ENCODE measurements at places on chromosomes 4 and X. TPM values are rescaled to one million over a fixed set of nuclear protein-coding genes. Genes with fewer than 3 reads are reported as not detected.

The GAGE12F gene
- polyA plus RNA-seq: not detected

- no peak for DNase-seq
These were observed 222.2 kb upstream of the DKK2 start for GRCh38 chr4:107258359-107258758.

DNA sequence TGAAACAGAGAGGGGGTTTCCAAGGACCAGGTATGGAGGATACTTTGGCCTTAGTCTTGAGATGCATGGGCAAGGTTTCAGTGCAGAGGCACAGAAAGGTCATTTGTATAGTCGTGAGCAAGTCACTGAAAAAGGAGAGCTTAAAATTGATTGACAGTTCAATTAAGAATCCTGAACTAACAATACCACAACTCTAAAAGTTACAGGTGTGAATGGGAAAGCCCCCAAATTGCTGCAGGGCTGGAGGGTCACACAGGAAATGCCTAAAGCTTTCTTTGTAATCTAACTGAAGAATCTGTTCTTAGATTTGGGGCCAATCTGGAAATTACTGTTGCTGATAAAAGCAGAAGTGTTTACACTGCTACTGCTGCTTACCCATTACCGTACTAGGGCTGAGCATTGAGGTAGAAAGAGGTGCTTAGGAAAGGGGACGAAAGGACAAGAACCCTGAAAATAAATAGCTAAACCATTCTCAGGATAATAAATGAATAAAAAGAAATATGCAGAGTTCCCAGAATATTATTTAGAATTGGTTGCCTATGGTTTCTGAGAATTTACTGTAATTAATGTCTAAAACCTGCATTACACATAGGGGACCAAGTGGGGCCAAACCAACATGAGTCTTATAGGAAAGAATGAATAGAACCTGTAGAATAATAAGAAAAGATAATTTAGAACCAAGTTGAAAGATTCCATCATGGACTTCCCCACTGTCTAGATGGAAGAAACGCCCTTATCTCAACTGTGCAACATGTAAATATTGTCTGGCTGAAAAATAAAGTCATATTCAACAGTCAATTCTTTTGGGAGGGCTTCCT is 91.9 kb upstream of the PPP1R2C start:
- no peak for DNase-seq

- no peak for DNase-seq
These were observed 13.2 kb downstream of the CA5B start for GRCh38 chrX:15751155-15751819.

The TEC gene
- polyA plus RNA-seq: 0.67 TPM

DNA sequence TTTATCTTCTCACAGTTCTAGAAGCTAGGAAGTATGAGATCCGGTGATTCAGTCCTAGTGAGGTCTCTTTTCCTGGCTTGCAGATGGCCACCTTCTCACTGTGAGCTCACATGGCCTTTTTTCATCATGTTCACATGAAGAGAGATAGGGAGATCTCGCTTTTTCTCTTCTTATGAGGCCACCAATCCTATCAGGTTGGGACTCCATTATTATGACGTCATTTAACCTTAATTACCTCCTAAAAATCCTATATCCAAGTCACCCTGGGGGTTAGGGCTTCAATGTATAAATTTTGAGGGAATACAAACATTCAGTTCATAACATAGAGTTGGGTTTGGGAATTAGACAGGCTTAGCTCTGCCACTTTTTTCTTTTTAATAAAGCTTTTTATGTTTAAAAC is 6.0 kb upstream of the BTC start:
- no peak for DNase-seq

The SNCA gene
- polyA plus RNA-seq: 69.8 TPM

- no peak for DNase-seq
These were observed 9.8 kb downstream of the EREG start for GRCh38 chr4:74374561-74375327.

DNA sequence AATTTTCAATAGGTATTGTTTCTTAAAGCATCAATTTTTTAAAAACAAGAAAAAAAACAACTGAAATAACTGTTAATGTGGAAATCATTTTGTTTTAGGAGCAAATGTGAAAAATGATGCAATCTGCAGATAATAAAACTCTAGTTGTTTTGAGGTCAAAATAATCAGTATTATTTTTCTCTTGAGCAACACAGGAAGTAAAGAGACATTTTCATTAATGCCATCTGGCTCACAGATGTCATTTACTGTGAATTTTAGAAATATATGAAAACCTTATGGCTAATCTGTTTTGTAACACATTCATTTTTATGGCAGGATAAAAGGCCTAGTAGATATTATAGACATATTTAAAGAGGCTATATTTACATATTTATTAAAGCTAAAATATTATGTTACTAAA is 141.6 kb downstream of the PCDH18 start:
- no peak for DNase-seq

DNA sequence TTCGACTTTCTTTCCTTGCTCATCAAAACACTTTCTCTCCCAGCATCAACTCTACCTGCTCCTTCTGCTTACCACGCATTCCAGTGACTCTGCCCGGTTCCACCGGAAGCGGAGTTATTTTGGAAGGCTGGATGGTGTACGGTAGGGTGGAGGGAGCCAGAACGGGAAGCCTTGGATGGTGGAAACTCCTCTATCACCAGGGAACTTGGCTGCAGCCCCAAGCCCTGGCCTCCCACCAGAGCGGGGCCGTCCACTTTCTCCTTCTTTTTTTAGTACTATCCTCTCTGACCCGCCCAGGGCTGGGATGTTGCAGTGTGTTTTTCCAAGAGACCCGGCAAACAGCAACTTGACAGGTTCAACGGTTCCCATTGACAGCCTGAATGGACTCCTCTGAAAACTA is 27.6 kb downstream of the ADGRG2 start:
- DNase-seq: no peak

DNA sequence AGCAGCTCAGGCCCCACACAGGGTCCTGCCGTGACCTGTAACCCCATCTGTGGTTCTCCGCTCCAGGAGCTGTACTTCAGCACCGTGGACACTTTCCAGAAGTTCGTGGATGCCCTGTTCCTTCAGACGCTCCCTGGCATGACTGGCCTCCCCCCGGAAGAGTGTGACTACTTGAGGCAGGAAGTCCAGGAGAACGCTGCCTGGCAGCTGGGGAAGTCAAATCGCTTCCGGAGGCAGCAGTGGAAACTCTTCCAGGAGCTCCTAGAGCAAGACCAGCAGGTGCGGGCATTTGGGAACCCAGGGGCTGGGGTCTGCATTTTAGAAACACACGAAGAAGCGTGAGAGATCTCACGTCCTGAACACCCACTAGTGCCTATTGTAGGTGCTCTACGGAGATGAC is 72.5 kb downstream of the EVC start:
- peak; percentile 11 for DNase-seq

DNA sequence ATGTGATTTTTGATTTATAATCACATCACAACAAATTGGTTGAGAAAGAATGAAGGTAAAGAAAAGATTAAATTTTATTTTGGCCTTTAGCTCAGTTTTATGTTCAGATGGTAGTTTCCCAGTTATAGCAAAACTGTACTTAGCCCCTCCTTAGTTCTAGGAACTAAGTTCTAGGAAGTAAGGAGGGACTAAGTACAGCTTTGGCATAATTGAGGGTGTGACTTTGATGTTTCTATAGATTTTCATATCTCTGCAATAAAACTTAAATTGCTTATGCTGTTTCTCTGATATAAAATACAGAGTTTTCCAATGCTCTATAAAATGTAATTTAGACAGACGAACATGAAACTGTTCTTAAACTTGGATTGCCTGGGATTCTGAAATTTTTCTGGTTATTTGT is 46.6 kb upstream of the SLC4A4 start:
- no peak for DNase-seq

DNA sequence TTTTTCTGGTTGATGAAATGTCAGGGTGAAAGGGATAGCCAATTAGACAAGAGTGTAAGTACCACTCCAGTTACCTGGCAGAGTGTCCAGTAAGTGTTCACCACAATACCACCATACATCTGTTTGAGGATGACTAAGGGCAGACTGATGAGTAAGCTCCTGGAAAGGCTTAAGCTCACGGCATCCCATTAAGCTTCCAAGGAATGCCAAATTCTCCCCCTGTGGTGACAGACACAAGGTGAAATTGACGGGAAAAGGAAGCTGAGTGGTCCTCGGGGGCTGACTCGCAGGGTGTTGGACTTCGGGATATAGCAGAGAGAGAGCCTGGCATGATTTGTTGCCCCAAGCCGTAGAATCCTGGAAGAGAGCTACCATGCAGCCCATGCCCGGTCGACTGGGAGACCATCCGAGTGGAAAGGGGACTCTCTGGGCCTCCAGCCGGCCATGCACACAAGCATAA is 7.6 kb upstream of the BST1 start:
- DNase-seq: no peak

DNA sequence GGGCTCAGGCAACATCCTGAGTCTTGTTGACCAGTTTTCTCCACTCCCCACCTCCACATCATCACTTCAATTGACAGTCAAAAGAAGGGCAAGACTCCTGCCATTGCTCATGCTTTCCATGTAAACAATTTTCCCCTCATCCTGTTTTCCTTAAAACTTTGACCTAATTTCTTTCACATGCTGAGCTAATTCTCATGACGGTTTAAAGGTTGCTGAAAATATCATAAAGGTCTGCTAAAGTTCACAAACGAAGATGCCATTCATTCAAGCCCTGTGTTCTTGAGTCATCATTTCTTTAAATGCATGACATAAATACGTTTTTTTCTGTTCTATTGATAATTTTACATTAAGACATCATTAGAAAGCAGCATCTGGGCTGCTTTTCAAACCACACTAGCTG is 353.9 kb downstream of the NKX6-1 start:
- DNase-seq: no peak

The ARHGAP36 gene
- polyA plus RNA-seq: not detected

GRCh38 chr4:164716901-164717300 is 37.0 kb upstream of the SMIM31 start:
- no peak for DNase-seq

The REELD1 gene
- not detected for polyA plus RNA-seq

GRCh38 chr4:2252530-2253091 is 9.3 kb downstream of the MXD4 start:
- DNase-seq: no peak

- no peak for DNase-seq
These were observed 116.9 kb downstream of the ZNF827 start for GRCh38 chr4:145821766-145822165.

The MID1IP1 gene
- 60.4 TPM for polyA plus RNA-seq

DNA sequence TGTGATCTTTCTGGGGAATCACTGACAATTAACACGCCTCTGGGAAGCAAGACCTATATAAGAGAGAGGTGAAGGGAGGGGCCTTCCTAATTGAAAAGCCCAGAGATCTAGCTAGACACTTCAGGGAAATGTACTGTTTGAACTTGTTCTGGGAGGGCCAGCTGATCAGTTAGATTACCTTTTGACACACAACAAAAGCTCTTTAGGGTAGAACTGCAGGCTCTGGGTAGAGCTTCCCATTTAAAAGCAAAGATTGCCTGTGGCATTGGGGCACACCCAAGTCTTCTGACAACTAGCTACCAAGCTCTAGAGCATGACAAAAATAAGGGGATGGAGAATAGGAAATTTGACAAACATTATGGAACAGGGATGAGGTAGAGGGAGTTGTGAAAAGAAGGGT is 26.3 kb downstream of the AREG start:
- no peak for DNase-seq

DNA sequence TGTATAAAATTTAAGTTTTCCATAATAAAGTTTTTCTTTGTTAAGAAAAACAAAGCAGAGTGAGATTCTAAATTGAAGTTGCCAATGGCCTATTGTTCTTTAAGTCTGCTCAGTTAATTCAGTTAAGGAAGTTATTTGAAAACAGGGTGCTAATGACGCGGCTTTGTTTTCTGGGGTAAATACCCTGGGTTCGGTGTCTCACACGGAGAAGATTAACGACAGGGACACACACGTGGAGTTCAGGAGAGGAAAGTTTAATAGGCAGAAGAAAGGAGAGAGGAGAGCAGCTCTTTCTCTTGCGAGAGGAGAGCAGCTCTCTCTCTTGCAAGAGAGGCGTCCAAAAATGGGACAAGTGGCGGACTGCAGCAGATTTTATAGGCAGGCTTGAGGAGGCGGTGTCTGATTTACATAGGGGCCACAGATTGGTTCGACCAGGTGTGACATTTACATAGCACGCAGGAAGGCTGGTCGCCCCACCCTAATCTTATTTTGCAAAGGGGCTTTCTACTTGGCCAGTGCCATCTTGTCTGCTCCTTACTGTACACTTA is 9.6 kb downstream of the CA5B start:
- no peak for DNase-seq

GRCh38 chr4:52202931-52203330 is 151.8 kb downstream of the SPATA18 start:
- DNase-seq: no peak

The BTC gene
- 0.75 TPM for polyA plus RNA-seq

DNA sequence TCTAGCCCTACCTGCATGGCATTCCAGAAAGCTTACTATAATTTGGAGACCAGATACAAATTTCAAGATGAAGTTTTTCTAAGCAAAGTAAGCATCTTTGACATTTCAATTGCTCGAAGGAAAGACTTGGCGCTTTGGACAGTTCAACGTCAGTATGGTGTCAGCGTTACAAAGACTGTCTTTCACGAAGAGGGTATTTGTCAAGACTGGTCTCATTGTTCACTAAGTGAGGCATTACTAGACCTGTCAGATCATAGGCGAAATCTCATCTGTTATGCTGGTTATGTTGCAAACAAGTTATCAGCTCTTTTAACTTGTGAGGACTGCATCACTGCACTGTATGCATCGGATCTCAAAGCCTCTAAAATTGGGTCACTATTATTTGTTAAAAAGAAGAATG is 17.6 kb downstream of the THAP9 start:
- no peak for DNase-seq

- no peak for DNase-seq
These were observed 94.8 kb downstream of the MAML3 start for GRCh38 chr4:140059159-140059558.

The CD38 gene
- 0.25 TPM for polyA plus RNA-seq

- DNase-seq: no peak
These were observed 103.1 kb upstream of the LSM6 start for GRCh38 chr4:146072376-146072775.

The GASK1B gene
- 94.7 TPM for polyA plus RNA-seq

The FABP2 gene
- polyA plus RNA-seq: not detected

DNA sequence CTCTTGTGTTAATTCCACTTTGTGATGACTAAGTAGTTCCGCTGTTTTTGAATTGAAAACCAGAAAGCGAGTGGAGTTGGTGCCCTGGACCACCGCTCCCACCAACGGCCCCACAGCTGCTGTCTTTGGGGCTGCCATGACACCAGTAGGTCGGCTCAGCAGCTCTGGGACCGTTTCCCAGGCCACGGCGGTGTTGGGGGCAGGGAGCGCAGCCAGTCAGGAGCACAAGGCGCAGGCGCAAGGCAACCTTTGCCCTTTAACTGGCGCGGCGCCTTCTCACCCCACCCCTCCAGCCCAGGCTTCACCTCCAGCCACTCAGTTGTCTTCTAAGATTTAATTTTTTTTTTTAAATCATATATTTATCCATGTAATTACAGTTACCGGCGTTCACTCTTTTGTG is at the start of gene GK2:
Gene GK2 (minus strand): TSS at position 166 of the 400 bp plus-strand sequence. CDS start 28 bp downstream, at position 138.
- no peak for DNase-seq

Data from ovary (tissue), 10 donors.